ENCODE measurements at places on chromosomes 13 and 19.
A peak's percentile ranks its signal among the peaks of the same experiment; 100 is the strongest.

DNA sequence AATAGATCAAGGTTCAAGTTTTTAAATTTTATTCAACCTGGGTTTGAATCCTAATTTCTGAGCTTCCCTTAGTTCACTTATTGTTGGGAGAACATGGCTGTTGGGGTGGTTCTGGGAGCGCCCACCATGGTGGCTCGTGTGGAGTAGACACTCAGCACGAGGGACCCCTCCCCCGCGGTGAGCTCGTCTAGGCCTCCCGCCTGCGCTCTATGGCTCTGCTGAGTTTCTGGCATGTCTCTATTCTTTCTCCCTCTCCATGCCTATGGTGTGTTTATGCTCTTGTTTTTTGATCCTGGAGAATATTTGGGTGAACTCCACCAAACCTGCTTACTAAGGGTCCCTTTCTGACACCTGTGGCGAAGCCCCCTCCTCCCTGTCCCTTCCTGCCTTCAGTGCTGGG lies 1.6 kb upstream of the EPN1 start:
- DNase-seq: no peak

- DNase-seq: no peak
Measured at GRCh38 chr19:4622695-4623421, 16.5 kb upstream of the TNFAIP8L1 start.

DNA sequence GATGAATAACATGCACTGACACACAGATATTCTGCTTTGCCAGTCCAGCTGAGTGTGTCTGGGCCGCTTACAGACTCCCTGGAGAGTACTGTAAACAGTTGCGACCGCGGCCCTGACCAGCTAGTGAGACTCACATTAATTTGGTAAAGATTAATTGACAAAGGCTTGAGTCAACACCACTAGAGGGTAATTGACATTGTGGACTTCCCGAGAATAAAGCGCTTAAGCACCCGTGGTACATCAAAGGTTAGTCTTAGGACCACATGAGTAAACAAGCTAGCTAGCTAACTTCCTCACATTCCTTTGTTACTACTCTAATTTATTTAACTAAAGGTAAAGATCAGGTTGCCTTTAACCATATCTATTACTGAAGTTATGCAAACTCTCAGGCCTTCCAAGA lies 624.4 kb upstream of the ARGLU1 start:
- no peak for DNase-seq

DNA sequence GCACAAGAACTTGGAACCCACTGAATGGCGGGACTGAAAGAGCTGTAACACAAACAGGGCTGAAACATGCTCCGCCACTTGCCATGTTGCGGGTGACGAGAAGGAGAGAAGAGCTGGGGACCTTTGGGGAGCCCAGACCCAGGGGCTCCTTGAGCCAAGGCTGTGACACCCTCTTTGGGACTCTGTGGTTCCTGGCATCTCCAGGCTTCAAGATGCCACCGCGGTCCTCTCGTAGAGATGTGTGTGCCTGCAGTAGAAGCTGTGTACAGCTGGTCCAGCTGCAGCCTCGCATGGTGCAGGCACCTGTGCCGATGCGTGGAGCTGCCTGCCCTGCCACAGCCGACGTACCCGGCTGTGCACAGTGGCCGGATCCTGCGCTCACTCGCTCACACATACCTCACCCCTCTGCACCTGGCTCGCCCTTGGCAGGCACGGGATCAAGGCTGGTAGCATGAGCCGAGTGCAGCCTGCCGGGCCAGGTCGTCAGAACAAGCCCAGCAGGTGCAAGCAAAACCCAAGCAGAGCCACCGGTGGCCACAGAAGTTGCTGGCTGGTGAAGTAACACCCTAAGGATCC lies 1385.8 kb downstream of the PCDH9 start:
- no peak for DNase-seq

DNA sequence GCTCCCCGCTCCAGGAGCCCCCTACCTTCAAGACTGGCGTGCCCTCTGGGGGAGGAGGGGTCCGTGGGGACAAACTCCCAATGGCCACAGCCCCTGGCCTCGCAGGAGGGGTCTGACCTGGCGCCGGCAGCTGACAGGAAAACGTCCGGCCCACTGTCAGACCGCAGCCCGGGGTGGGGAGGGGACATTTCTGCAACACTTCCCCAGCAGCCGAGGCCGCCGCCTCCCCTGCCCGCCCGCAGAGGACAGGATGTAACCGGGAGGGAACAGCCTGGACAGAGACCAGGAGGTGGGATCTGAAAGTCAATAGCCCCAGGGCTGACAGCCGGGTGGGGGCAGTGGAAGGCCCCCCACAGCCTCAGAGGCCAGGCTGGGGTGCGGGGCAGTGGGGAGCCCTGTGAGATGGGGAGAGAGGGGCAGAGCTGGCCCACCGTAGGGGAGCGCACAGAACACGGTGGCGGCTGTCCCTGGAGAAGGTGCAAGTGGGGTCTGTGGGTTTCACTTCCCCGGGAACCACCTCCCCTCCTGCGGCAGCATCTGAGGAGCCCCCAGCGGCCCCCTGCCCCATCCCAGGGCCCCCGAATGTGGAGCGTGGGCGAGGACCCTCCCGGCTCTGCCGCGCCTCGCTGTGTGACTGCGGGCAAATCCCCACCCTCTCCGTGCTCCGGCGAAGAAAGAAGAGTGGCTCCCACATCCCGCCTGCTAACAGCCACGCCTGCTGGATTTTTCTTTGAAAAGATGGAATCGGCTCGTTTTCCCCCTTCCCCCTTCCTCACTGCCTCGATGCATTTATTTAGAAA lies at the start of gene PEAK3:
PEAK3 (minus strand) TSS at position 114 of the 800 bp plus-strand sequence. CDS start 1,244 bp downstream, outside the sequence.
- no peak for DNase-seq

DNA sequence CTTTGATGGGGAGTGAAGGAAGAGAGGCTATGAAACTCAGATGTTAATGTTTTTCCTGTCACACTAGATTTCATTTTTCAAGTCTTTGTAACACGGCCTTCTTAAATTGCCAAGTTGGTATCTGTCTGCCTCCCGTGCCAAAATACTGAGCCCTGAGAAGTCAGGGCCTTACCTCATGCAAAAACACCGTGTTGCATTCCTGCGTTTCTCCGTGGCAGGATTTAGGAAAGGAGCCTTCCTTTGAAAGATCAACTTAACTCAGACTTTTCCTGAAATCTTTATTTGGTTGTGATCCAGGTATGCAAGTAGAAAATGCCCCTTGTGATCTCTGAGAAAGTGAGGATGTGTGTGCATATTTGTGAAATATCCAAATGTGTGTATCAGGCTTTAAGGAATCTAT lies 1291.0 kb upstream of the SLC10A2 start:
- no peak for DNase-seq

DNA sequence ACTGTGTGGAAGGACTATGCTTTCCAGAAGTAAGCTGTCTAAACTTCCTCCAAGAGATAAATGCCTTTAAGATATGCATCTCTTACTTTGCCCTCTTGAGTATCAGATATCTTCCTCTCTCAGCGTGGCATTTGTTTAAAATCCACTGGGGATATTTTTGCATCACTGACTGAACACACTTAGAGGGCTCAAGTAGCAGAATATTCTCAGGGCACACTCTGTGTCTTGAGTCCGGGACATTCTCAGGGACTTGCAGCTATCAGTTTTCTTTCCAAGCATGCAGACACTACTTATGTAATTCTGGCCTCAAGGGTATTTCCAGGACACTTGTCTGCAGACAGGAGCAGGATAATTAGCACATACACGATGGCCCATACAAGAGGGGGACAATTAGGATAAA lies 84.7 kb downstream of the ERCC5 start:
- no peak for DNase-seq

- no peak for DNase-seq
Measured at GRCh38 chr19:18596752-18597157, 8.2 kb downstream of the REX1BD start.

GRCh38 chr13:42113478-42113877 lies 65.0 kb downstream of the DGKH start:
- no peak for DNase-seq

GRCh38 chr13:61880578-61881283 lies 465.1 kb upstream of the PCDH20 start:
- no peak for DNase-seq

- no peak for DNase-seq
Measured at GRCh38 chr19:23917856-23918255, 3.2 kb downstream of the ZNF726 start.

GRCh38 chr19:35782589-35782988 lies 7.2 kb downstream of the ARHGAP33 start:
- no peak for DNase-seq

- no peak for DNase-seq
Measured at GRCh38 chr13:26327940-26328725, 74.2 kb downstream of the CDK8 start.

GRCh38 chr13:110468986-110469495 lies 92.5 kb downstream of the RAB20 start:
- no peak for DNase-seq

- no peak for DNase-seq
Measured at GRCh38 chr13:73521290-73521624, 462.5 kb downstream of the KLF5 start.

DNA sequence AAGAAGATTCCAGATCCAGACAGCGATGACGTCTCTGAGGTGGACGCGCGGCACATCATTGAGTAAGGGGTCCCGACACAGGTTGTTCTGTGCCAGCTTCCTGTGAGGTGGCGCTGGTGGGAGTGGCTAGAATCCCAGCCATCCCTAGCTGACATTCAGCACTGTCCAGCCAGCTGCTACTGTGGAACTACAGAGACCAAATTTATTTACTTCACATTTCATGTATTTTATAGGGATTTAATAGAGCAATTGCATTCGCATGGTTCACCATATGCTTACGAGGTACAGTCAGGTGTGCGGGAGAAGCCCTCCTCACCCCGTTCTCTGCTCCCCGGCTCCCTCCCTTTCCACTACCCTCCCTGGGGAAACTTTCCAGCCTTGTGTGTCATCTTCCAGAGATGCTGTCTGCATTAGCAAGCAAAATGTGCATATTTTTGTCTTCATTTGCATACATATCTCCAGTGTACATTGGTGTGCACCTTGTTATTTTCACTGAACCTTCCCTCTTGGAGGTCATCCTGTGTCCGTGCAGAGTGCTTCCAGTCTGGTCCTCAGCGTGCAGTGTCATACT lies 47.2 kb downstream of the SMARCA4 start:
- DNase-seq: no peak

GRCh38 chr19:17125728-17126677 lies 50.4 kb downstream of the MYO9B start:
- DNase-seq: no peak

DNA sequence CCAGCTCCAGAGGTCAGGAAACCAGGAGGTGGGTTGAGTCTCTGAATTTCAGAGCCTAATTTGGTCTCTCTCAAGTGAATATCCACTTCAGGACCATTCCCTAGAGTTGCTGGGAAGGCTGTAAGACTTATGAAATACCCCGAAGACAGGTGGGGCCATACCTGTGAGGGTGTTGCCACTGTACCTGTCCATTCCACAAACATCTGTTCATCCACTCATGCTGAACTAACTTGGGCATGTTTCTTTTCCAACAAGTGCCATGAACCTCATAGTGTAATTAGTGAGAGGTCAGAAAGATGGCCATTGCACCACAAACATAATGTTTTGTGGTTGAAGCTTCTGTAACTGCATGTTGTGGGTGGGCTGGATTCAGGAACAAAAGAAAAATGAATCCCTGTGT lies 7.8 kb downstream of the ILF3 start:
- no peak for DNase-seq

GRCh38 chr13:97141097-97141496 lies 81.0 kb upstream of the MBNL2 start:
- DNase-seq: no peak

- DNase-seq: no peak
Measured at GRCh38 chr13:43728421-43728820, 58.4 kb downstream of the ENOX1 start.

DNA sequence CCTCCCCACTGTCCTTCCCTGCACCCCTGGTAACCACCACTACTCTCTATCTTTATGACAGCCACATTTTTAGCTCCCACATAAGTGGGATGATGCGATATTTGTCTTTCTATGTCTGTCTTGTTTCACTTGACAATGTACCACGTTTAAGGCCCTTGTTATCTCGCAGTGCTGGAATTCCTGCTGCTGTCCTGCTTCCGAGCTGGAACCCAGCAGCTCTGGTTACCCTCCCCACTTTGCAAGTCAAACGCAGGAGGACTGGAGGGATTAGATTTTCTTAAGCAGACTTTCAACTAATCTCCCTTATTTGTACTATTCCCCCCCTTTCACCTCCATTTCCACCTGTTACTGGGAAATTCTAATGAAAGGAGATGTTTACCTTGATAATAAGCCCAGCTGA lies 59.1 kb upstream of the PDX1 start:
- DNase-seq: no peak

DNA sequence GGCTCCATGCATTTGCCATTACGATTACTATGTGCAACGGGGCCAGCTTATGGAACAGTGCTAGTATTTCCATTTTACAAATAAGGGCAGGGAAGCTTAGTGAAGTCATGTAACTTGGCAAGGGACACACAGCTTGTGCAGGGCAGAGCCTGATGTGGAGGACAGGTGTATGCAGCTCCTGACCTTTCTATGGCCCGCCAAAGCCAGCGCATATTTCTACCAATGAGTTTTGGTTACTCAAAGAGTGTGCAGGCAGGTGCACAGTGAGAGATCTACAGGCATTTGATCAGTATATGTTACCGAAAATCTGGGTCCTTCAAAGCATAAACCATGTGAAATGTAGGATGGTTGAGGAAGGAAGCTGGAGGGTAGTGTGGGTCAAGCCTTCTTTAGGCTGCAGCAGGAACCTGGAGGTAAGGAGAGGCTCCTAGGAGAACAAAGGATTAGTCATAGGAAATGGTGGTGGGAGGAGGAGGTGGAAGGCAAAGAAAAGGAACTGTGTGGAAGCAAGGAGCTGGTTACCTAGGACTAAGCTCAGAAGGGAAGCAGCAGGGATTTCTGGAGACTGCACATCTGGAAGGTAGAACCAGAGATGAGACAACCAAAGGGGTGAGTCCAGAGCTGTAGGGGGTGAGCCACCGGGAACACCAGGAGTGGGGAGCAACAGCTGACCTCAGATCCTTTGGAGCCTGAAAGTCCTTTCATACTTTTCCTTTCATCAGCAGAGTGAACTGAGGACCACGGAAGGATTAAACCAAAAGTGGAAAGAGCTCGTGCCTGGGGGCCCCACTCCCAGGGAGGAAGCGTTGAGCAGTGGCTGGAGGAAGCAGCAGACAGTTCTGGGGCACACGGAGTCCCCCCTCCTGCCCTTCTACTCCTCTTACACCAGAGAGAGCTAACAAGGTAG lies 4.2 kb upstream of the PDX1 start:
- no peak for DNase-seq

DNA sequence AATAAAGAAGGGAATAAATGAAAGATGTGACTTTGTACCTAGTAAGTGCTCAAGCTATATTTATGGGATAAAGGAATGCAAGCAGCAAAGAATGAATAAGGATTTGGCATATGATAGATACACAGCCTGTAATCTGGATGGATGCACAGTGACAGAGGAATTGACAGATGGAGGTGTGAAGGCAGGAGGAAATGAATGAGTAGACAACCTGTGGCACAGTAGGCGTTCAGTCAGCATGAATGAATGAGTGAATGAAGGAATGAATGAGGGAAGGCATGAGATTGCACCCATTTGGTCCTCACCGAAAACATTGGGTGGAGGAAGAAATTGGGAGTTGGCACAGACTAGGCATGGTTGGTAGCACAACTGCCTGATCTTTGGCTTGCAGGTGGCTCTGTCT lies 4.8 kb upstream of the PSMD8 start:
- no peak for DNase-seq

GRCh38 chr13:48001114-48001881 lies at the start of gene SUCLA2:
Gene SUCLA2 (minus strand): TSS chr13:48001273. CDS start chr13:48001269, 4 bp downstream.
- peak; percentile 40 for DNase-seq

- DNase-seq: no peak
Measured at GRCh38 chr13:50452756-50453155, 390.7 kb downstream of the DLEU7 start.

Measured in retinal pigment epithelial cell (primary cell).